ENCODE measurements at places on chromosomes 6 and 20.

- DNase-seq = no peak
These were observed 325.2 kb upstream of the NT5E start for GRCh38 chr6:85124472-85125354.

GRCh38 chr6:39143238-39143930 is 28.4 kb upstream of the SAYSD1 start:
- peak; percentile 7 for DNase-seq

GRCh38 chr6:157778719-157779118 is 44.3 kb upstream of the SNX9 start:
- DNase-seq = peak; percentile 50

DNA sequence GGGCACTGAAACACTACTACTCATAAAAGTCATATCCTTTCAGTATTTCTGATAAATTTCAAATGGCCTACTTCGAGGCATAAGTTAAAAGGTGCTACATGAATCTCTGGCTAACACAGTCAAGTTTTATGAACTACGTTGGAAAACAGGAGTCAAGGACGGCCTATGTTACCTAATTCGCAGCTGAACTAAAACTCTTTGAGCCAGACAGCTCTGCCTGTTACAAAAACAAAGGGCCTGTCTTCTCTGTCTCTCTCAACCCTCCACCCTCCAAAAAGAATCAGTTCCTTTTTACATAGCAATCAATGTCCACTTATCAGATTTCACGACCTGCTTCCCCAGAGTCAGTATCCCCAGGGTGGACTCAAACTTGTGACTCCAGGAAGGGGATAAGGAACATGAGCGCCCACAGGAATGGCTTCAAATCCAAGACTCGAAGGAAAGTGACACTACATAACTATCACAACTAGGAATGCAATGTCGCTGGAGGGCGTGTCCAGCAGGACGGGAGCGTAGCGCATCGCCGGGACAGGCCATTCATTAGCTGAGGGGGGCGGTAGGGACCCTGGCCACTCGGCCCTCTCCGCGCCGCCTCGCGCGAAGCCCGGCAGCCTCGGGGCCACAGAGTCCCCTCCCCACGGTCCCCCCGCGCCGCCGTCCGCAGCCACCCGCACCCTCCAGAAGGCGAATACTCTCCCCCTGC is 591 bp downstream of the IBTK start:
- peak; percentile 45 for DNase-seq

DNA sequence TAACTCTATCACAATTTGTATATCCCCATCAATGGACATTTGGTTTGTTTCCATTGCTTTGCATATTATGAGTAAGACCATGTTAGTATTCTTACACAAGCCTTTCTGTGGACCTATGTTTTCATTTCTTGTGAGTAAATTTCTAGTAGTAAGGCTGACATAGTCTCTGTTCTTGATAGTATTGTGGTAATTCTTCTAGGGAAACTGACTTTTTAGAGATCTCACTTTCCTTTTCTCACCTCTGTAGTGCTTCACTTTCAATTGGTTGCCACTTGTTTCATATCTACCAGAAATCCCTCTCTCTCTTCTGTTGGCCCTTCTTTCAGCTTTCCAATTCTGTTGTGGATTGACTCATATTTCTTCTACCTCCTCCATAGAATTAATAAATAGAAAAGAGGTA is 8.5 kb downstream of the ISM1 start:
- no peak for DNase-seq

DNA sequence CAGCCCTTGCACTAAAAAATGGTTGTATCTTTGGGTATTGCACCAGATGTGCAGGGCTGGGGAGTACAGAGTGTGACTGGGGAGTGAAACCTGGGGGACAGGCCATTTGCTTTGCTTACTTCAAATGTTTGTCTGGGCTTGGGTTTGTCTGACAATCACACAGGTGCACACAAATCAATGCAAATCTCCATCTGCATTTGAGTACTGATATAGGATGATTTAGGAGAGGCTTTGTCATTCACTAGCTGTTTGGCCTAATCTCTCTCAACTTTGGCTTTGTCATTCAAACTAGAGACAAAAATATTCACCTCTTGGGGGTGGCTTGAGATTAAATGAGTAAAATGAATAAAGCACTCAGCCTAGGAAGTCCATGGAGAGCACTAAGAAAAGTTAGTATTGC is 3.8 kb downstream of the GUCA1A start:
- DNase-seq = no peak

GRCh38 chr6:51021171-51021570 is 202.5 kb downstream of the TFAP2B start:
- DNase-seq = no peak

DNA sequence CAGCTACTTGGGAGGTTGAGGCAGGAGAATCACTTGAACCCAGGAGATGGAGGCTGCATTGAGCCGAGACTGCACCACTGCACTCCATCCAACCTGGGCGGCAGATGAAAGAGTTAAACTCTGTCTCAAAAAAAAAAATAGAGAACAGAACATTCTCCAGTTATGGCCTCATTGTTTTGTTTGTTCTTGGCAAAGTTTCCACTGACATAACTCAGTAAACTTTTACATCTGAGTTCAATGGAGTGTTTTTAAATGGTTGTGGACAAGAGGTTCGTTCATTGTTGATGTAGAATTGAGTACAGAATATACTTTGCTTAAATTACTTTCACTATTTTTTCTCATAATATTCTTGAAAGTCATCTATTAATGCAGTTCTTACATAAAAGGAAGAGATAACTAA is 42.2 kb upstream of the IFNGR1 start:
- DNase-seq = peak; percentile 57

GRCh38 chr20:33373735-33374605 is 27.3 kb downstream of the CDK5RAP1 start:
- peak; percentile 48 for DNase-seq

DNA sequence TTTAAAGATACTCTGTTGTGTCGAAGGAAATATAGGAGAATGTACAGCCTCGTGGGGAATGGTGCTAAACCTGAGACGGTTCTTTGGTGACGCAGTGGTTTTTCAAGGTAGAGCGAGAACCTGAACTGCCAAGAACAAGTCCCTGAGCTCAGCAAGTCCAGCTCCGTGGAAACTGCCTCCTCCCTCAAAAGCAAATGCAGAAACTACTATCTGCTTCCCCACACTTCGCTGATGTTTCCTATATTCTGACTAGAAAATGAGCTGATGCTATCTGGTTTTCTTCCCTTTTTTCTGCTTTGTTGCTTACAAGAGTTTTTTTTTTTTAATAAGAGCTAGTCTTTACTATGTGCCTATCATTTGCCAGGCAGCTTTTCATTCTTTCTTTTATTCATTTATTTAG is 85.3 kb upstream of the LY86 start:
- no peak for DNase-seq

DNA sequence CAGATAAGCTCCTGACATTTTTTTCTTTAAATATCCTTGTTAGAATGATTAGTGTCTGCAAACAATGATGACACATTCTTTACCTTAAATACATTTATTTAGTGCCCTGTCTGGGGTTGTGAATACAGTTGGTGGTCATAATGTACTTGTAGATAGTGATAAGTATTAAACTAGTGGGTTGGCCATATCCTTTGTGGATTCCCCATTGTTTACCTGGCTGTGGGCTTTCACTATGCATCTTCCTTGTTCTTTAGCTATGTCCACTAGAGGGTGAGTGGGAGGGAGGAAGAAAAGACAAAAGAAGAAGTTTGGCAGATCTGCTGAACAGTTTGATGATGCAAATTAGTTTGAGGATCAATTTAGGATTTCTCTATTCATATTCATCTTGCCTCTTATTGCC is 15.7 kb downstream of the HS3ST5 start:
- no peak for DNase-seq

GRCh38 chr6:109448615-109449014 is 7.0 kb downstream of the MICAL1 start:
- no peak for DNase-seq

GRCh38 chr6:151239603-151240035 is at the start of gene AKAP12:
Gene AKAP12 (plus strand): TSS chr6:151239967. CDS start chr6:151240563, 596 bp downstream.
- peak; percentile 15 for DNase-seq

DNA sequence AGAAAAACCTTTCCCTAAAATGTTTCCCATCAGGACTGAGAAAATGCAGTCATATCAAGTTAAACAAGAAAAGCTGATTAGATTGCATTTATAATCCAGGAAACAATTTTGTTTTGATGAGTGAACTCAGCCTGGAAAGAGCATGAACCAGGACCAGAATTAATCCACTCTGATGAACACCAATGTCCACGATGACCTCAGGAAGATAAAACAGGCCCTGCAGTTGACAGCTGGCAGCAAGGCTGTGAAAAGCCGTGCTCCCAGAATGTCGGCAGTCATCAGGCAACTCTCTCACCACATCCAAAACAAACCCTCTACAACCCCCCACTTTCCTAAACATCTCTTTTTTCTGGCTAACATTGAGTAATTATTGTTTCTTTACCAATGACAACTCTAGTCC is 74.0 kb upstream of the PROKR2 start:
- no peak for DNase-seq

DNA sequence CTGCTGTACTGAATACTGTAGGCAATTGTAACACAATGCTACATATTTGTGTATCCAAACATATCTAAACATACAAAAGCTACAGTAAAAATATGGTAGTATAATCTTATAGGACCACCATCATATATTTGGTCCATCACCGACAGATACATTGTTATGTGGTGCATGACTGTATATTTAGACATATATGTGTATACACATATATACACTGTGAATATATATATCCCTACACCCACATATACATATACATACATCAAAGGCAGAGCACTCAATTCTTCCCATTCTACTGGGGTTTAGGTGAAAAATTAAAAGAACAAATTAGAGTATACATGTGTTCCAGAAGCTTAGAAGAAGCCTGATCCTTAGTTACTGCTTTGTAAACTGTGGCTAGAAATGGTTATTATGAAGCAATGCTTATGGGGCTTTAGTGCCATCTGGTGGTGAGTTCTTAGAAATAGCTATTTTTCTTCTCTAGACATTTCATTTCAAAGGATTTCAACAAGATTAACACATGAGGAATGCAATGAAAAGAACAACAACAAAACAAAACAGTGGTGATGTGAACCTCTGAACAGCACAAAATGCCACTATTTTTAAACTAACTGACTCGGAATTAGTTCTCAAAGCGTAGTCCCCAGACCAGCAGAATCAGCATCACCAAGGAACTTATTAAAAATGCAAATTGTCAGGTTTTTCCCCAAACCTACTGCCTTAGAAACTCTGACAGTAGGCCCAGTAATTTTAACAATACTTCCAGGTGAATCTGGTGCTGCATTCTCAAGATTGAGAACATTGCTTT is 38.0 kb downstream of the PKHD1 start:
- DNase-seq = peak; percentile 48

DNA sequence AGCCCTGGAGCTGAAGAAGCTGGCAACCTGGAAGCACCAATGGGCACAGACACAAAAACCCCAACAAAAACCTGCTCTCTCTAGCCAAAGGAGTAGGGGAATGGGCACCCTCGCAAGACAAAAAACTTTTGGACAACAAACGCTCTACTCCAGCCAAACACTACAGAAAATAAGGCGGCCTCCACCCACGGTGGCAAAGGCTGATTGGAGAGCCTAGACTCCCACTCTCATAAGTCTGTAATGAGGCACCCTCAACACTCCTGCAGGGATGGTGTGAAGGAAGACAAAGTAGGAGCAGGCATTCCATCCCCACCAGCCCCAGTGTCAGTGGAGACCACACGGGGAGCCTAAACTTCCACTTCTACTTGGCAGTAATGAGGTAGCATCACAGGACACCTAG is 8.8 kb downstream of the TTI1 start:
- DNase-seq = no peak

DNA sequence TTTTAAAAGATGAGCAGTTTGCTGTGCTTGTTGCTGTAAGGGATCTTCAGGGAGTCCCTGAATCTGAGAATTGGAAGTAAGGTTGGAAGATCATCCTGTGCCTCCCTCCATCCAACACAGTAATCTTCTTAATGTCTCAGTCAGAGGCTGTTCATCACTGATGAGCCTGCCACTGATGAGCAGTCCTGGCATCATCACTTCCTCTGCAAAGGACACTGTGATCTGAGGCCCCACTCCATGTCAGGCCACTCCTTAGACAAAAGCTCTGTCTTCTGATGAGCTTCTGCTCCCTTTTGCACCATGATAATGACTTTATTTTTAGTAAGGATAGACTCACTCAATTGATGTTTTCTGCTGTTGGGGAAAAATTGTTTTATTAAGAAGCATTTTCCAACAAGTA is 121.0 kb downstream of the UST start:
- peak; percentile 63 for DNase-seq

DNA sequence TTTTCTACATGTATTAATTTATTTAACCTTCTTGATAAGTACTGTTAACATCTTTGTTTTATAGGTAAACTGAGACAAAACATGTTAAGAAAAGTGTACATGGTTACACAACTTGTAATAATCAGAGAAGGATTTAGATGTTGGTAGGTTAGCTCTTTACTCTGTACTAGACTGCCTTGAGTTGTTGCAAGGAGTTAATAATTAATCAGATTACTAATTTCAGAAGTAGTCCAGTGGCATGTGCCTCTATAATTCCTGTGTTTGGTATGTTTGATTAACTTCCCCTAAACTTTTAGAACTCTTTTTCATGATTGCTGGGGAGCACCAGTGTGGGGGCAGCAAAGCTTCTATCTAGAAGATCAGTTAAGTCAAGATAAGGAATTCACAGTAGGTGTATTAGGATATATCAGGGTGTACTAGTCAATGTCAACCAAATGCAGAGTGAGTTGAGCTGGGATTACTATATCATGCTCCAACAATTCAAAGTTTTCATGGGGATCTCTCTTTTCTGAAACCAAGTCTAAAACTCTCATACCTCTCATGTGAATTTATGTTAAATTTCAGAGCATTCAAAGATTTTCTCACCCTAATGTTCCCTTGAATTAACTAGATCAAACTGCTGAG is 129.7 kb upstream of the AHI1 start:
- DNase-seq = no peak

All from epithelial cell of esophagus (primary cell).